ENCODE measurements at places on chromosomes 4 and X.

DNA sequence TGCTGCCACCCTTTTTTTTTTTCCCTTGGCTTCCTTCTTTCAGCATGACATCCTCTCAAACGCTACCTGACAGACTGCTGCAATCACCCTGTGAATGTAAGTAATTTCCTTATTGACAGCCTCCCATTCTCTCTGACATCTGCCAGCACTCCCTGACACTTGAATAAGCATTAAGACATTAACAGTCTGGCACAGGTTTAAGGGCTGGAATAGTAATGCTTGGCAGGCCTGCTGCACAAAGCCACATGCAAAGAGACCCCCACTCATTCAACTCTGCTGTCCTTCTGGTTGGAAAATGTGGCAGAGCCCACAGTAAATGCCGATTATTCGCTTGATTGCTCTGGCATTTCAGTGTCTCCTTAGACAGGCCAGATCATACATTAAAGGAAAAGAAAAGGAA lies 28.1 kb upstream of the RASGEF1B start:
- DNase-seq, result no peak

DNA sequence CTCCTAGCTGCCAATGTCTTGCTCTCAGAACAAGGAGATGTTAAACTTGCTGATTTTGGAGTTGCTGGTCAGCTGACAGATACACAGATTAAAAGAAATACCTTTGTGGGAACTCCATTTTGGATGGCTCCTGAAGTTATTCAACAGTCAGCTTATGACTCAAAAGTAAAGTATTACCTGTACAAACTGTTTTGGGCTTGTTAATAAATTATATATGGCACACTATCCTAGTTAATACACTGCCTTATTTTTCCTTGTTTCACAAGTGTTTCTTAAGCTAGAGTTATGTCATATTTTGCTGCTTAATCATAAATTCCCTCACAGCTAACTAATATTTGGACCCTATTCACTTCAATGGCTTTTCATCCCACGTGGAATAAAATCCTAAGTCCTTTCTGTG lies 45.3 kb downstream of the STK26 start:
- no peak for DNase-seq

DNA sequence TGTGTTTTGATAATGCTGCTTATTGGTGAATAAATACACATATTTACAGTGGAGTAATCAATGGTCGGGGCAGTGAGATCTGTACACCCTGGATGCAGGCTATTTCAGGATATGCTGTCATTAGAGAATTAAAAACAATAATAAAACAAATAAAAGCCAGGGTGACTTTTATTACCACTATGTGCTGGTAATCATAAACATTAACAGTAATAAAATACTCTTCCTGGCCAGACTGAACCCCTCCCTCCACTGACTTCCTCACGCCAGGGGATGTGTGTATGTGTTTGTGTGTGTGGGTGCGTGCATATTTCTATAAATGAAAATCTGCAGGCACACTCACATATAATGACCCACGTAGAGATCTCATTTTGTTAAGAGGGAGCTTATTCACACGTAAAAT lies 98.0 kb upstream of the MAP9 start:
- no peak for DNase-seq

- DNase-seq, result no peak
Measured at GRCh38 chr4:98794565-98795205, 134.2 kb downstream of the EIF4E start.

- DNase-seq, result no peak
Measured at GRCh38 chr4:161256716-161257115, 907.1 kb downstream of the FSTL5 start.

DNA sequence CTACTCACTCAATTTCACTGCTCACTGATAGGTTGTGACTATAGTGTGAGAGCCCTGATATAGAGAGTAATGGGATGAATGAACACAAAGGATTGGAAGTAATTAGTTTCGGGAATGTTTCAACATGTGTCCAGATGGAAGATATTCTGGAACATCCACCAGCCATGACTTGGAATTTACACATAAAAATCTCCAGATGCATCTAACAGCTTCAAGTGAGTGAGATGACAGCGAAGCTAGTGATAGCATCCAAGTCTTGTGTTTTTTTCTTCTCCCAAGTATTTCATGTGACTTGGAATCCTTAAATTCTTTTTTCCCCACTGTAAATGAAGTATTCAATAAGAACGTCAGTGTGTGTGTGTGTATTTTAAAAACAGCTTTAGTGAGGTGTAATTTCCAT lies 82.1 kb downstream of the CLDN34 start:
- peak; percentile 37 for DNase-seq

- DNase-seq, result no peak
Measured at GRCh38 chr4:116016201-116016600, 902.8 kb upstream of the NDST4 start.

- DNase-seq, result no peak
Measured at GRCh38 chrX:135089126-135089525, 31.2 kb downstream of the ETDB start.

- DNase-seq, result no peak
Measured at GRCh38 chr4:83889802-83890201, 353.9 kb downstream of the GPAT3 start.

GRCh38 chr4:156832886-156833285 lies 138.7 kb downstream of the PDGFC start:
- DNase-seq, result no peak

DNA sequence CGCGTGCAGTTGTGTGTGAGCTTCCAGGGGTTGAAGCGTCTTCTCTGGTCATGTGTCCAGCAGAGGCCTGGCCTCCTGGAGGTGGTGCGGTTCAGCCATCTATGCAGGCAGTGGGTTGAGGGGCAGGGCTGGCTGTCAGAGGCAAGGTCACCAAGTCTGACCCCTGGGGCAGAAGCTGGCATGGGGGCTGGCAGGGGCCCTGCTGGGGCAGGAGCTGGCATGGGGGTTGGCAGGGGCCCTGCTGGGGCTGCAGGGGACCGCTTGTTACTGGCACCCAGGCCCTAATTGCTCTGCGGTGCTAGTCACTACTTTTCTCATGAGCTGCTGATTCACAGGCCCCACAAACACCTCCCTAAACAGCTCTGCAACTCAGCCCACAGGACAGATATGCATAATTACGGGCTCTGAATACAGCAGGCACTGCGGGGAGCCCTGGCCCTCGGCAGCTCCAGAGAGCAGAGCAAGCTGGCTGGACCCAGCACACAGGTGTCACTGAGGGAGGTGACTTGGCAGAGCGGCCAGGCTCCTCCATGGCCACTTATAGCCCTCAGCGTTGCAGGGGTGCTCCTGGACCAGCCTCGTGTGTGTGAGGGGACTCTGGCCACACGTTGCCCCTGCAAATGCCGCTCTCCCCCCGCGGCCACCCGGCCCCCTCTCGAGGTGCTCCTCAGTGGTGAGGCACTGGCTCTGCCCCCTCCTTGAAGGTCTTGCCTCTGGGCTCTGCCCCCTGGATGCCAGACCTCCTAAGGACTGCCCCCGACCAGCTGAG lies 32.7 kb downstream of the CPLX1 start:
- DNase-seq, result no peak

- no peak for DNase-seq
Measured at GRCh38 chr4:183374950-183375555, 52.8 kb upstream of the CLDN24 start.
